ENCODE measurements at places on chromosomes 16 and 17.

GRCh38 chr17:51342257-51342656, 81.9 kb downstream of the UTP18 start:
- no peak for DNase-seq

GRCh38 chr17:20094777-20095176, 85.6 kb downstream of the SPECC1 start:
- no peak for DNase-seq

DNA sequence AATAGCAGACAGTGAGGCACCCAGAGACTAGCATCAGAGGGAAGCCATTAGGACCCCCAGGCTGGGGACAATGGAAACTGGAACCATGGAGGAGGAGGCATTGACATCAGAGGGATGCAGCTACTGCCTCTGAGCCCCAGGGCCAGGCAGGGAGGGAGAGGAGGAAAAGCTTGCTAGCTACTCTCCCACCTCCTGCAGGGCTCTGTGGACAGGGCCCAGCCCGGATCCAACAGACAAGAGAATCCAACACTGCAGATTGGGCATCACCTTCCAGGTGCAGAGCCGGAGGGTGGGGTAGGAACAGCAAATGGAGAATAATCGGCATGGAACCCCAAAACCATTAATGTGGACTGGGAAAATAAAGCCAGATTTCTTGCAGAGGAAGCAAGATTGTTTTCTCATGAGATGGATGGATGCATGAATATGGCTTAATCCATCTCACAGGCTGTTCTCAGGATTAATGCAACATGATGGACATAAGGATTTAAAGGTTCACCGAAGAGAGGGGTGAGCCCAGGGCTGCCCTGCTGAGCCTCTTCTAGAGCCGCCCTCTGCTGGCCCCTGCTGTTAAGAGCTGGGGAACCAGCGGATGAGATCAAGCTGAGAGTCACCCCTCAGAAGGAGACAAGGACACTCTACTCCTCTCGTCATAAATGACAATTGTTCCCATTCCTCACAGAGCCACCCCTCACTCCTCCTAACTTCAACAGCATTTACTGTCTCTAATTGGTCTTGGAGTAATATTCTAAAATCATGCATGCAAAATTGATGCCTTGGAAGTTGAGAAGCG, 48.8 kb downstream of the DNAH3 start:
- DNase-seq: no peak

- no peak for DNase-seq
These were observed 116.3 kb downstream of the USP22 start for GRCh38 chr17:20926532-20926931.

GRCh38 chr16:55203570-55203969, 120.4 kb upstream of the IRX6 start:
- no peak for DNase-seq

GRCh38 chr16:83586461-83587200, 221.1 kb upstream of the HSBP1 start:
- no peak for DNase-seq

DNA sequence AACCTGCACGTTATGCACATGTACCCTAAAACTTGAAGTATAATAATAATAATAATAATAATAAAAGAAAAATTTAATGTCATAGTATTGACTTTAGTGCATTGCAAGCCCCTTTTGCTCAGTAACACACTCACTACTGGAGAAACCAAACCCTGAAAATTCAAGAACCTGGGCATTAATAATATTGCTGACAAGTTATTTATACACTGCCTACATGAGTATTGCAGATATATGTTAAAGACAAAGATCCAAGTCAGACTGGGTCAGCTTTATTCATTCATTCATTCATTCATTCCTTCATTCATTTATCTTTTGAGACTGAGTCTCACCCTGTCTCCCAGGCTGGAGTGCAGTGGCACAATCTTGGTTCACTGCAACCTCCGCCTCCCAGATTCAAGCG, 1711.2 kb downstream of the TP53TG3F start:
- no peak for DNase-seq

- DNase-seq: no peak
These were observed 968 bp downstream of the CEP112 start for GRCh38 chr17:66190738-66191592.

GRCh38 chr17:21532763-21533385, 156.7 kb downstream of the KCNJ12 start:
- DNase-seq: no peak

DNA sequence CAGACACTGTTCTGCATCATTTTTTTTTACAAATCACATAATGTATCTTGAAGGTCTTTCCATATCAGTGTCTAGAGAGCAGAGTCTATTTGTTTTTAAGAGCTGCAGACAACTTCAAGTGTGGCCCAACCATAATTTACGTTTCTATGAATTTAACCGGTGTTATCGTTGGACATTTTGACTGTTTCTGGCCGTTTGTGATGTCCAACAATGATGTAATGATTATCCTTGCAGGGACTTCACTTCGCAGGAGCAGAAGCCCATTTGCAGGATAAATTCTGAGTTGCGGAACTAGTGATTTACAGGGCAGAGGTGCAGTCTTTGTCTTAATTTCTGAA, 26.9 kb upstream of the HLF start:
- no peak for DNase-seq

DNA sequence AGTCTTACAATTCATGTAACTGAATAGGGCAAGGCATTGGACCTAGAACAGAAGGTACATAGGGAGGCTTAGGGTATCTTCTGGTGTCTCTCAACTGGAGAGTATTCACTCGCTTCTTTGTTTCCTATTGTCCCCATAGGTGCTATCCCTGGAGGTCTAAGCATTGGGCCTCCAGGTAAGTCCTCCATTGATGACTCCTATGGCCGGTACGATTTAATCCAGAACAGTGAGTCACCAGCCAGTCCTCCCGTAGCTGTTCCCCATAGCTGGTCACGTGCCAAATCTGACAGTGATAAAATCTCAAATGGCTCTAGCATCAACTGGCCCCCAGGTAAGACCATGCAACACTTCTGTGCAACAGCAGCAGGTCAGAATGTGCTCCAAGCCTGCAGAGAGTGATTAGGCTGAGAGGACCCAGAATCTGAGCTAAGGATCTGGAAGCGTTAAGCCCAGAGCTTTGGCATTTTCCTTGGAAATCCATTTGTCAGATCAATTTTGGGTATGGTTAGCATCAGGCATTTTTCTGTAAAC, 35.7 kb downstream of the TMC6 start:
- no peak for DNase-seq

- DNase-seq: no peak
These were observed 6.6 kb downstream of the CDC42EP4 start for GRCh38 chr17:73304971-73305812.

GRCh38 chr16:7332611-7333010, at the start of gene RBFOX1:
TSS of gene RBFOX1 (plus strand) at chr16:7332845.
- DNase-seq: no peak

DNA sequence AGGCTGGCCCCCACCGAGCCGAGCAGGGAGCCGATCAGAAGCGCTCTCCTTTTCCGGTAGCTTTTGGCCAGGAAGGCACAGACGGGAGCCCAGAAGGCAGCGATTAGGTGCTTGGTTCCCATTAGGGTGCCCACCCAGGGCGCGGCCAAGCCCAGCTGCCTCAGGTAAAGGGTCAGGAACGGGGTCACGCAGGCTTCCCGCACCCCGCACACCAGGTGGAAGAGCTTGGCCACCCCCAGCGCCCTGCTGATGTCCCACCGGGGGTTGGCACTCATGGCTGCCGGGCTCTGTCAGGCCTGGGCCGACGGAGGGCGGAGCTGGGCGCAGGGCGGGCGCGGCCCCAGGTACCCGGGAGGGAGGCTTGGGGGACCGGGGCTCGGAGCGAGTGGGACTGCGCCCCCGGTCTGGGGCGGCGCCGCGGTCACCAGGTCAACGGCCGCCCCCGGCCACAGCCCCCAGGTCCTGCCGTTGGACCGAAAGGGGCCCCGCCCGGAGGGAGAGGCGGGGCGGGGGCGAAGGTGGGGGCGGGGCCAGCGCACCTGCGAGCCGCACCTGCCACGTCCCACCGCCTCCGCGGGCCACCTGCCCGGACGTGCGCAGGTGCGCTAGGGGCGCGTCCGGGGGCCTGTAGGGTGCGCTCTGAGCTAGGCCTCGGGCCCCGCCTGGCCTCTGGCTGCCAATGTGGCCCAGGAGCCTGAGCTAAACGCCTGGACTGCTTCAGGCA, at the start of gene MFSD6L:
MFSD6L (minus strand) TSS at position 520 of the 724 bp plus-strand sequence; CDS start at position 275, 245 bp downstream.
- DNase-seq: no peak

- DNase-seq: no peak
These were observed 27.4 kb upstream of the MEOX1 start for GRCh38 chr17:43689131-43689530.

DNA sequence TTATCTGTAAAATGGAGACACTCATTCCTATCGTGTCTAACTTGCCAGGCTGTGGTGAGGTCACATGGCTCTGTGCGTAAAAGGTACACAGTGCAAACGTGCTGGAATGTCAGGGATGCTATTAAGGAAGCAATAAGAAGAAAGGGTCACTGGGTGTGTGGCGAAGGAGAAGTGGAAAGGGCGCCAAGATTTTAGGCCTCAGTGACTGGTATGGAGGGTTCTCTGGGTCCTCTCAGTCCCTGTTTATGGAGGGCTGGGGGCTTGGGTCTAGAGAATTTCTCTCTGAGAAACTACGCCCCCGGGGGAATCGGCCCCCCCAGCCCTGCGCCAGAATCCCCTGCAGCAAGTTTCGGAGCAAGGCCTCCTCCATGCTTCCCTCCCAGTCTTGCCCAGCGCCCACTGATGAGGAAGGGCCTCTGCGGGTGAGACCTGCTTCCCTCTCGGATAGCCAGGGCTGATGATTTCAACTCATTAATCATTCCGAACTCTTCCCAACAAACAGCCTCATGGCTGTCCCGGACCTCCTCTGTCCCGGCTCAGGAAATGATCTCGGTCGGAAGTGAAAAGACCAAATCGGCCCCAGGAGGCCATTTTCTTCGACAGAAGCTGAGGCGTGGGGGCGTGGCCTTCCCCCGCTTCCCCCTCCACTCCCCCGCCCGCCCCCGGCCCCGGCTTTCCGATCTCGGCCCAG, 1.2 kb upstream of the HEXIM1 start:
- DNase-seq: no peak

- no peak for DNase-seq
These were observed 23.6 kb downstream of the CFAP20 start for GRCh38 chr16:58105631-58106030.

DNA sequence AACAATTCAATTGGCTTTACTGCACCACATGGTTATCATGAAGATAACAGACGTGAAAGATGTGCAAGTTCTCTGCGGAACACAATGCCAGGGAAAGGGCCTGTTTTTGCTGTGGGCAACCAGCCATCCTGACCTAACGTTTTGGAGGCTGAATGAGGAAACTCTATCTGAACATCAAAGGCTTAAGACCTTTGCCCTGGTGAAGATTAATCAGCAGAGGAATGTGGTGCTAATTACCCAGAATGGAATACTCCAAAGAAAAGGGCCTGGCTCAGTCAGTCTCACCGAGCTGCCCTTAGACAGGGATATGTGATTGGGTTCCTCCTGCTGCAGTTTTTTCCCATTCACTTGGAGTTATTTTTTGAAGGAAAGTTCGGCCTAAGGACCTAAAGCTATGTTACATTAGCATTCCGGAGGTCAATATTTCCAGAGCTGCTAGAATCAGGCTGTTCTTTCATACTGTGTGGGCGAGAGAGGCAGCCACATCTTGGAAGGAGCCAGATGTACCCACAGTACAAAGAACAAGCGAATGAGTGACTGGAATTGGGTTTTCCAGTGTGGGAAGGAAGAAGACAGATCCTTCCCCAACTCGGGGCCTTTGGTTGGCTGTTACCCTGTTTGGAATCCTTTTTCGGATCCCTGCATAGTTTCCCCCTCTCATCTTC, 15.5 kb downstream of the ASIC2 start:
- no peak for DNase-seq

DNA sequence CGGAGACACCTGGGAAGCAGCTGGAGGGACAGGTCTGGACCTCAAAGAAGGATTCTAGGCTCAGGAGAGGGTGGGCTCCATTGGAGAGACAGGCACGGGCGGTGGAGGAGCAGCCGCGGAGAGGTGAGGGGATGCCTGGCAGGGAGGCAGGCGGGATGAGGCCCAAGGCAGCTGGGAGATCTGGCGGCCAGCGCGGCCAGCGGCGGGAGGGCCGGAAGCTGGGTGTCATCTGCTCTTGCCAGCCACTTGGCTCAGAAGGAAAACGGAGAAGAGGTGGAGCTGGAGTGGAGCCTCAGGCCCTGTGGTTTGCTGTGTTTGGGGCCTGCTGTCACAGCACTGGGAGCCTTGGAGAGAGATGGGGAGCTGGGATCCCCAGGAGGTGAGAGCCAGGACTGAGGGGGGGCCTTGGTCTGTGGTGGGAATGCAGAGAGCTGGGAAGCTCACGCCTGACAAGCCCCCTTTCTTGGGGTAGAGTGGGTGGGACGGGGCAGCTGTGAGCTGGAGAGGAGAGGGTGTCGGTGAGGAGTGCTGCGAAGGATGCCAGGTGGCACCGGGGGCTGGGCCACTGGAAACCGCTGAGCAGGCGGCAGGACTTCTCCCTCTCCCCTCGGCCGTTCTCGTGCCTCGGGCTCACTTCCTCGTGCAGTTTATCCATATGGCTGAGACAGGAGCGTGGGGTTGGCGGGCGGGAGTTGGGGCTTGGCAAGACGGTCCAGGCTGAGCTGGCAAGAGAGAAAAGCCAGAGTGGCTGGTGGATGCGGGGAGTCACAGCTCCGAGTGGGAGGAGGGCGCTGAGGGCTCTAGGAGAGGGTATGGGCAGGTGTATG, 8.0 kb downstream of the TBC1D24 start:
- no peak for DNase-seq

- no peak for DNase-seq
These were observed 388.7 kb upstream of the PMFBP1 start for GRCh38 chr16:72560617-72561016.

- DNase-seq: no peak
These were observed 2.8 kb downstream of the DNAJA3 start for GRCh38 chr16:4428500-4428899.

GRCh38 chr17:47774987-47775580, 42.0 kb downstream of the TBX21 start:
- DNase-seq: no peak

DNA sequence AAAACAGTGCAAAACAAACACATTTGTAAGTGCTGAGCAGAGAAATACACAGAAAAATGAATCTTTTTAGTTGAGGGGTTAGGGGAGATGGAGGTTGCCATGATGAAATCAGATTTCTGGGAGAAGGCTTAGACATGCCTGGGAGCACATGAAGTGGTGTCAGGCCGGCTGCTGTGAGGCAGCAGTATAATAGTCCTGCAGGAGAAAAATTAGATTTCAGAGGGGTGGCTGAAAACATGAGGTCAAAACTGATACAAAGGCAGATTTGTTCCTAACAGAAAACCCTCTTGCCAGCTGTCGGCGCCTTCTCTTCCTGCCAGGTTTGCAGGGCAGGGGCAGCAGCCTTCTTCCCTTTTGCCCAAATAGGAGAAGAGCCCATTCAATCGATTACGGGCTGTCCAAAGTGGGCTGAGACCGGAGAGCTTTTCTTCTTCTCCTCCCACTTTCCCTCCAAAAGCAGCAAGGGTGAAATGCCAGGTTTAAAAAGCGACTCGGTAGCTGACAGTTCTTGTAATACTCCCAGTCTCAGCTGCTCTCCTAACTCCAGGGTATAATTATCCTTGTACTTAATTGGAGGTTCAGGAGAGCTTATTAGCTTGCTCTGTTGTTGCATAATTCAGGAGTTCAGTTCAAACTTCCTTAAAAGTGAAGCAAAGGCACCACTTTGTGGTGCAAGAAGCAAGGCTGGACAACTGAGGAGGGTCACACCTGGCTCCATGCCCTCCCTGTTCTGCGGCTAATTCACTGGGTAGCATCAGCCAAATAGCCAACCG, 80.0 kb downstream of the PCTP start:
- no peak for DNase-seq

- DNase-seq: no peak
These were observed 29.6 kb upstream of the MMD start for GRCh38 chr17:55451203-55451641.
